ENCODE measurements at places on chromosomes 7 and 10. TPM values are rescaled to one million over a fixed set of nuclear protein-coding genes. Genes with fewer than 3 reads are reported as not detected.

AP3M1 gene
- total RNA-seq, result 41.9 TPM

MRLN gene
- total RNA-seq, result not detected

- no peak for DNase-seq
- no peaks in the 10 kb centered on the region for H3K36me3 ChIP-seq
- no peak overlapping the region for H3K27ac ChIP-seq
- H3K4me3 ChIP-seq, result no peak overlapping the region
These were observed 164.3 kb upstream of the AKR1E2 start for GRCh38 chr10:4661511-4662255.

DNA sequence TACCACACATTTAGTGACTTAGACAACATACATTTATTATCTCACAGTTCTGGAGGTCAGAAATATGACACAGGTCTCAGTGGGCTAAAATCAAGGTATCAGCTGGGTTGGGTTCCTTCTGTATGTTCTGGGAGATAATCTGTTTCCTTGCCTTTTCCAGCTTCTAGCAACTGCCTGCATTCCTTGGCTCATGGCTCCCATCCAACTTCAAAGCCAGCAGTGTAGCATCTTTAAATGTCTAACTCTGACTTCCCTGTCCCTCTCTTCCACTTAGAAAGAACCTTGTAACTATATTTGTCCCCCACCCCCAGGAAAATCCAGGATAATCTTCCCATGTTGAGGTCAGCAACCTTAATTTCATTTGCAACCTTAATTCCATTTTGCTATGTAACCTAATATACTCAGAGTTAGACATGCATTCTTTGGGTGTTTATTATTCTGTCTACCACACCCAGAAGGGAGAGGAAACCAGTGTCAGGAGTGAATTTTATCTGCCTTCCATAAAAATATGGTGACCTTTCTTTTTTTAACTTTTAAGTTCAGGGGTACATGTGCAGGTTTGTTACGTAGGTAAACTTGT, 57.3 kb upstream of the SMIM30 start:
- no peaks in the 10 kb centered on the region for H3K36me3 ChIP-seq
- H3K4me3 ChIP-seq, result no peak overlapping the region
- H3K4me1 ChIP-seq, result no peaks in the 10 kb centered on the region
- no peak overlapping the region for H3K27ac ChIP-seq
- peaks cover 1% of the 10 kb centered on the region for H3K27me3 ChIP-seq
- DNase-seq, result no peak

DNA sequence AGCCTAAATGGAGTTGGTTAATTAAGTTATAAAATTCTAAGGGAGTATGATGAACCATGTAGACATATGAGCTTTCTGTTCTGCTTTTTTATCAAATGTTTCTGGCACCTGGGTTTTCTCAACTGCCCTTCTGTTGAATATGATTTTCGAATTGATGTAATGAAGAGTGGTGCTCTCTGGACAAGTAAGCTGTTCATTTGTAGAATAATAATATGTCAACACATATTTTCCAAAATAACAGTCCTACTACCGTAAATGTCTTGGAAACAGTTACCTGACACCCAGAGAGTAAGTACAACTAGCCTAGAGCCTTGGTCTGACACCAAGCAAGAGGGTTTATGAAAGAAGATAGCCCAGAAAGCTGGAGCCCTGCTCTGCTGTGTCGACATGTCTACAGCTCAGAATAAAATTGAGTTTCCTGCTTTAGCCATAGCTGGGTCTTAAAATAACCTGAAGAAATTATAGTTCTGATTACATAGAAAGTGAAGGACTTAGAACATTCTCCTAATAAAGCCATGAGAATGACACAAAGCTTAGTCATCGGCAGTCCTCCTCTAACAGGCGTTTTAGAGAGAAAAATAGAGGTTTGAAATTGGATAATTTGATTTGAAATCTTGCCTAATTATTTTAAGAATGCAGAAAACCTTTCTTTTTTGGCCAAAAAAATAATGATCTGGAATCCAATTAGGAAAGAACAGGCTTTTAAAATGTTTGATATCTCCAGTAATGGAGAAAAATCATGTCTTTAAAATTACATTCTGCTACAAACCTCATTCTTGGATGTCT, 25.1 kb downstream of the HDAC9 start:
- no peaks in the 10 kb centered on the region for H3K36me3 ChIP-seq
- no peaks in the 10 kb centered on the region for H3K27me3 ChIP-seq
- no peak overlapping the region for H3K4me3 ChIP-seq
- no peaks in the 10 kb centered on the region for H3K4me1 ChIP-seq
- DNase-seq, result no peak

DNA sequence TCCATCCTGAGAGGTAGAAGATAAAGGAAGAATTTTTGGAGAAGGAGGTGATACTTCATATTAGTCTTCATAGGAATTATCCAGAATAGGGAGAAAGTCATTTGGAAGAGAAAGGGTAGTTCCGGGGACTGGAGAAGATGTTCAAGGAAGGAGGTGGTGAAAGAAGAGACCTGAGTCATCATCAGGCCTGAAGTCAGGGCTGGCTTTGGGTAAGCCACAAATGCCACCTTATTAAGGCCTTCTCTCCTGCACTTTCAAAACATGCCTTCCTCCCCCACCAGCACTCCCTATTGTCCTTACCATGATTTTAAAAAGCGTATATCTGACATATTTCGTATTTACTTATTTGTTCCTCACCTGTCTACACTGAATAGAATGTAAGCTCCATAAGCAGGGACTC, 112.2 kb upstream of the LRGUK start:
- H3K36me3 ChIP-seq, result peaks cover 6% of the 10 kb centered on the region
- no peak for DNase-seq
- no peak overlapping the region for H3K4me3 ChIP-seq
- H3K27ac ChIP-seq, result no peak overlapping the region

DNA sequence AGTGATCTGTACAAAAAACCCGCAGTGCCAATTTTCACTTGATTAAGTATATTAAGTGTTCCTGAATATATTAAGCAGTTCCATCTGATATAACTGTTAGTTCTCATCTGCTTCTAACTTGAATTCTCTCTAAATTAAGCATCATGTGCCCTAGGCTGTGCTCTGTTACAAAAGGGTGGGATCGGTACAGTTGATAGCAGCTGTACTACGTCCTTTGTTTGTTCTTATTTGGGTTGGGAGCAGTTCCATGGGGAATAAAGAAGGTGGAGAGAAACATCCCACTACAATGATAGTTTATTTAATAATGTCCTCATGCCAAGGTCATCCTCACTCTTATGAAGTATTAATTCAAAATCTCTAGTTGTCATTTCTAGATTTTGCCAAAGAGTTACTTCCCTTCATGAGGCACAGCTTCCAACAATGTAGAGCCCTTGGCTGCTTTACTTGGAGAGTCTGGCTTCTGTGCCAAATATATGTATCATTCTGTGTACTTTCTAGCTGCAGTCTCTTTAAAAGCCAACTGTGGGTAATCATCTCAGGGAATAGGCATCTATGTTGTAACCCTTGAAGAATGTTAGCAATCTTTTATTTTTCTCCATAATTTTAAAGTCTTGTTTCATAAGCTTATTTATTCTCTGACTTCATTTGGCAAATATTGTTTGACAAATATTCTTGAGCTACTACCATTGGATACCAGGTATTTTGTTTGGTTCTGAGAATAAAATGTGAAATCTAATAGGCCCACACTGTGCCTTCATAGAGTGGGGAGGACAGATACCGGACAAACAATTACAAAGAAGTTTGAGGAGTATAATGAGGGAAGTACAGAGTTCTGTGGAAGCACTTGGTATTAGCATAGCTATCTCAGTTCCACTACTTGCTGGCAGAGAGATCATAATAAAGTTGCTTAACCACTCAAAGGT, 22.4 kb upstream of the AHR start:
- H3K4me3 ChIP-seq, result no peak overlapping the region
- no peak overlapping the region for H3K27ac ChIP-seq
- peaks cover 3% of the 10 kb centered on the region for H3K36me3 ChIP-seq

DNA sequence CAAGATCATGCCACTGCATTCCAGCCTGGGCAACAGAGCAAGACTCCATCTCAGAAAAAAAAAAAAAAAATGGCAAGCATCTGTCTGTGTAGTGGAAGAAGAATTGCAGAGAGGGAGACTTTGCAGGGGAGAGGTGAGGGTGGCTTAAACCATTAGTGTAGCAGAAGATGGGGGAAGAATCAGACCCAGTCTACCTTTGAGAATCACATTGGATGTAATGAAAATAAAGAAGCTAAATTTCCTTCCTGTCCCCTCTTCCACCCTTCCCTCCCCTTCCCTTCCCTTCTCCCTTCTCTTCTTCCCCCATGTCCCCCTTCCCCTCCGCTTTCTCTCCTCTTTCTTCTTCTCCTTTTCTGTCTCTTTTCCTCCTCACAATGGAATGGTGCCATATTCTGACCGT, 180.8 kb upstream of the SVIL start:
- no peak overlapping the region for H3K27ac ChIP-seq
- H3K27me3 ChIP-seq, result peaks cover 9% of the 10 kb centered on the region
- DNase-seq, result no peak

GRCh38 chr10:102646610-102647442, 2.5 kb downstream of the TRIM8 start:
- peak overlapping the region; percentile 99 for H3K27ac ChIP-seq
- no peaks in the 10 kb centered on the region for H3K27me3 ChIP-seq
- H3K36me3 ChIP-seq, result peaks cover 28% of the 10 kb centered on the region
- peak overlapping the region; percentile 95 for H3K4me3 ChIP-seq
- H3K4me1 ChIP-seq, result peaks cover 57% of the 10 kb centered on the region
- DNase-seq, result peak; percentile 80

DNA sequence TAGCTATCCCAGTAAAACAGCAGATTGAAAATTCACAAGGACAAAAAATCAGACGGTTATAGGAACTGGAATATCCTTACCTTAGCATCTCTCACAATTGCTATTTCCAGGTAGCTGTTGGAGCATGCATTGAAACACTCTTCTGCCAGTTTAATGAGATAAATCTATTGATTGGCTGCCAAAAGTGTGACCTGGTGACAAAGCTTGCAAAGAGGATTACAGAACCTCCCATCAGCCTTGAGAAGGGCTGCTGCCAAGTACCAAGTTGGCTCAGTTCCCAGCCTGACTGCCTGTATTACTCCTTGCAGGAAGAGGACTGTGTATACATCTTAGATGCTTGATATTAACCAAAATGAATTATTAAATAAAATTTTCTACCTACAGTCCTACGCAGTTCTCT, 5.1 kb downstream of the PRLHR start:
- H3K27ac ChIP-seq, result no peak overlapping the region
- H3K36me3 ChIP-seq, result peaks cover 2% of the 10 kb centered on the region
- no peak overlapping the region for H3K4me3 ChIP-seq

GRCh38 chr10:103905441-103905840, 12.5 kb downstream of the STN1 start:
- no peak overlapping the region for H3K27ac ChIP-seq
- no peak overlapping the region for H3K4me3 ChIP-seq
- no peaks in the 10 kb centered on the region for H3K27me3 ChIP-seq
- no peak for DNase-seq

DNA sequence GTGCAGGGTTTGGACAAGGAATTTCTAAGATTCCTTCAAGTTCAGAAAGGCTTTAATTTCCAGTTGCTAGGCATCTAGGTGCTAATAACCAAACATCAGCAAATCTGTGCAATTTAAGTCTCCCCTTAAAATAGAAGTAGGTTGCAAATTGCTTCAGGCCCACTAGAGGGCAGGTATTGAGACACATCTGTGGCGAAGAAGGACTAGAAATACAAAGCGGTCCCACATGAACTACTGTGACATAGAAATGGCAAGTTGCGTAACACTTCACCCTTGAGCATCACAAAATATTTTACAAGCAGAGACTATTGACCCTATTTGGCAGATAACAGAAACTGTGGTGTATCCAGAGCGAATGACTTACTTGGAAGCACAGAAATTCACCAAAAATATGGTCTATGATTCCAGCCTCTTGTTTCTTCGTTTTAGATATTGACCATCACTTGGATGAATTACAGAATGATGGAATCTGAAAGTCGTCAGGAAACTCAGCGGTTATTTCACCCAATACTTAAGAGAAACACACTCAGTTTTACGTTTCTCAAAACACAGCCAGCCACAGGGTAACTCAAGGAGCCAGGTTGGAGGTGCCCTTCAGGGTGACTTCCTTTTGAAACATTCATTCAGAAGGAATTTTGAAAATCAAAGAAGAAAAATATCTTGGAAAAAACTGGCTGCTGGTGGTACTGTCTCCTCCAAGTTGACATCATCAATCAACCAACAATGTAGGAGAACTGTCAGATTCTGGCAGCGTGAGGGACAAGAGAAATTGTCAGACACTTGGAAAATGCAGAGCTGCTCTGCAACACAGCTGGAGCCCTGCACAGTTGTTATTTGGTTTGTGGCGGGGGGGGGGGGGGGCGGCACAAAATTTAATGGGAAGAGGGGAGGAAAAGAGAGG, 256.3 kb upstream of the MINDY3 start:
- H3K4me1 ChIP-seq, result no peaks in the 10 kb centered on the region
- no peak overlapping the region for H3K27ac ChIP-seq
- H3K27me3 ChIP-seq, result peaks cover 6% of the 10 kb centered on the region
- no peak overlapping the region for H3K4me3 ChIP-seq
- DNase-seq, result peak; percentile 16

DNA sequence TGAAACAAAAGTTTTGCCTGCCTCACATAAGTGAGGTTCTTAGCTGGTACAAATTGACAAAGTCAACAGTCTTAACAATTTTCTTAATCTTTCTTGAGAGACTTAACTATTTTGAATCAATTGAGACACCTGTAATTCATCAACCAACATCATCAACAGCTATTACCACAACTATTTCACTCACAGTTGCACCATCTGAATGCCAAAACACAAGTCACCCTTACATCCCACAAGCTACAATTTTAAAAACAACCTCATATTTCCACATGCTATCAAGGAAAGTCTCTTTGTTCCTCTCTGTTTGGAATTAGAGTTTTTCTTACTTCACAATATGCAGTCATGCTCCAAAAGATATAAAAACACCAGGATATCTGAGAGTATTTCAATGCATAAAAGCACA, 4.9 kb downstream of the SMURF1 start:
- no peak overlapping the region for H3K27ac ChIP-seq
- H3K4me1 ChIP-seq, result peaks cover 64% of the 10 kb centered on the region
- no peaks in the 10 kb centered on the region for H3K27me3 ChIP-seq
- no peak for DNase-seq

GRCh38 chr10:21675157-21675796, 141.2 kb downstream of the MLLT10 start:
- no peak overlapping the region for H3K4me3 ChIP-seq
- peak; percentile 52 for DNase-seq
- H3K27me3 ChIP-seq, result no peaks in the 10 kb centered on the region
- peaks cover 22% of the 10 kb centered on the region for H3K36me3 ChIP-seq
- no peak overlapping the region for H3K27ac ChIP-seq

DNA sequence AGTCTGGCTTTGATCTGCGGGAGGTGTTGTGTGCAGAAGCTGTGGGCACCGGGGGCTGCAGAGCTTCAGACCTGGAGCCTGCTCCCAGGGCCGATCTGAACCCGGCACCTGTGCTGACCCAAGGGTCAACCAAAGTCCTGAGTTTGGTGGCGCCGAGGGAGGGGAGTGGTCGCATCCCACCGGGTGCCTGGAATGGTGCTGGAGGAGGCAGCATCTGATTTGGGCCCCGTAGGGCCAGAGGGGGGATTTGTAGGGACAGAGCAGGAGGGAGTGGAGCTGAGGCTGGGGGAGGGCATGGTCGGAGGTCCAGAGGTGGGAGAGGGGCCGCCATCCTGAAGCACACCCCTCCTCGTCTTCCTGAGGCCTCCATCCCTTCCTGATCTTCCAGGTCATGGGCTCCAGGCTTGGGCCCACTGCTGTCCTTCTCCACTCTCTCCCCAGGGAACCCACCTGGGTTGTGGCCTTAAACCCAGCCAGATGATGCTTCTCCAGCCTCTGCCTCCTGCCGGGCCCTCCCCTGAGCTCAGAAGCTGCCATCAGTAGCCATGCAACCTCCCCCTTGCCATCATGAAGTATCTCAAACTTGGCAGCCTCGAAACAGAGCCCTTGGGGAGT, 112.9 kb downstream of the LHPP start:
- H3K4me1 ChIP-seq, result no peaks in the 10 kb centered on the region
- H3K4me3 ChIP-seq, result no peak overlapping the region
- DNase-seq, result no peak
- H3K27me3 ChIP-seq, result no peaks in the 10 kb centered on the region
- H3K36me3 ChIP-seq, result no peaks in the 10 kb centered on the region

Data from activated CD4-positive, alpha-beta T cell treated with anti-CD3 and anti-CD28 coated beads for 36 hours (primary cell).